Kidney epithelial cell (primary cell): ENCODE measurements at places on chromosomes 6 and 20. TPM values are rescaled to one million over a fixed set of nuclear protein-coding genes. Genes with fewer than 3 reads are reported as not detected.

- DNase-seq: no peak
Measured at GRCh38 chr6:18429655-18430297, 42.6 kb downstream of the RNF144B start.

GRCh38 chr6:17945575-17945974, 41.9 kb downstream of the KIF13A start:
- DNase-seq: no peak

GRCh38 chr6:119340796-119341487, 8.6 kb downstream of the MAN1A1 start:
- DNase-seq: no peak

DNA sequence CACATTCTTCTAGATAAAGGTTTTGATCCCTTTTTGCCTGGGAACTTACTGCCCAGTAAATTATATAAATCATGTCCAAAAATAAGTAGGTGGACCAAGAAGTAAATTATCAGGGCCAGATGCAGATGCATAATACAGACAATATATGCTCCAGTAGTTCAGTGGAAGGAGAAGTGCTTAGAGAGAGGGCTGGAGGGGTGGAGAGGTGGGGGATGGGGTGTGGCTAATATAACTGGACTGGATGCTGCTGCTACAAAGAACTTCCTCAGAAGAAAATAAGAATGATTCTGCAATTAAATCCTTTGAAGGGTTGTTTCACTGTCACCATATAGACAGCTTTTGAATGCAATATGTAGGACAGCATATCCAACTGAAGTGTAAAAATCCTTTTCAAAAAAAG, 14.8 kb upstream of the TFAP2D start:
- no peak for DNase-seq

GRCh38 chr20:41046716-41047115, 18.1 kb downstream of the TOP1 start:
- no peak for DNase-seq

- no peak for DNase-seq
Measured at GRCh38 chr6:79215213-79215824, 19.2 kb downstream of the HMGN3 start.

DNA sequence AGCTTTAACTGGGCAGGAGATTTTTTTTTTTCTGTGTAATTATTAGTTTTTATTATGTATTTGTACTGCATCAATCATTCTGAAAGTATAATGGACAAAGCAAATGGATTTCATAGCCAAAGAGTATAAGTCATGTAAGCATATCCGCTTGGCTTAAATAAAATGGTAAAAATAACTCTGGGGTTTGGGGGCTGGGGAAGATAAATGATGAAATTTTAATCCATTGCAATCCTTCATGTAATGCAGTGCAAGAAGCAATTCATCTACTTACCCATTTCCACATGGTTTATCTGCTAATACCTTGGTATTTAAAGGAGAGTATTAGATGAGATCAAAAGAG, 781.4 kb downstream of the QKI start:
- no peak for DNase-seq

DNA sequence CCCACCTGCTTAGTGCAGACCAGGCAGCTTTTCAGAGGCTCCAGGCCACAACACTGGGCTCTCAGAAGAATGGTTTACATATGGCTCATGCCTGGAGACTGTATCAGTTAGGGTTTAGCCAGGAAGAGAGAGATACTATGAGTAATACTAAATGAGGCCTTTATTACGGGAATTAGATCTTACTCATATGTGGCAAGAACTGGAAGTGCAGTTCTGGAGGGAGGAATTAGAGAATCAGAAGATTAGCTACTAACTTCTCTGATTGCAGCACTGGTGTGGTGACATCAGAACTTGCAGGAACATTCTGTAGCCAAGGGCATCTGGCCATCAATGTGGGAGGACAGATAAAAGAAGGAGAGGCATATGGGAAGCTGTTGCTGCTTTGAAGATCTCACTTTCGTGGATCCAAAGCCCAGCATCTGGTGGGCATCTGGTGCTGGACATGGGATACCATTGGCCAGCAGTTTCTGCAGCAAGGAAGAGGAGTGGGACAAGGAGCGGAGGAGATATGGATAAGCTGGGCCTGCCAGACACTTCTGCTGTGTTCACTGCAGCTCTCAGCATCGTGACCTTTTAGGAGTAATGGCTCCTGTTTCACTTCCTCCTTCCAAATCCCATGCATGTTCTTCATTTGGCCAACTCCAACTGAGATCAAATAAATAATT, 248.5 kb downstream of the BTBD3 start:
- DNase-seq: peak; percentile 59

GRCh38 chr6:16058929-16059345, 69.9 kb upstream of the MYLIP start:
- DNase-seq: no peak

- DNase-seq: no peak
Measured at GRCh38 chr6:73734832-73735453, 38.9 kb downstream of the CD109 start.

Gene TGM3
- not detected in 2 replicates for total RNA-seq

Gene LY86
- 0.96 TPM in 1 of 2 replicates, not detected in the other for total RNA-seq

Gene CYP39A1
- total RNA-seq: 0.14 and 0.29 TPM in 2 replicates

Gene RRAGD
- 35.4 and 36.0 TPM in 2 replicates for total RNA-seq

Gene CGAS
- total RNA-seq: 8.1 and 9.5 TPM in 2 replicates
